ENCODE measurements at places on chromosomes 4 and X. TPM values are rescaled to one million over a fixed set of nuclear protein-coding genes. Genes with fewer than 3 reads are reported as not detected.

GRCh38 chr4:84968925-84969324 is 2.4 kb upstream of the WDFY3 start:
- H3K27ac ChIP-seq: no peak overlapping the region
- DNase-seq: no peak
- H3K27me3 ChIP-seq: no peaks in the 10 kb centered on the region
- no peaks in the 10 kb centered on the region for H3K36me3 ChIP-seq
- no peak overlapping the region for H3K4me3 ChIP-seq

- peaks cover 12% of the 10 kb centered on the region for H3K4me1 ChIP-seq
- H3K36me3 ChIP-seq: no peaks in the 10 kb centered on the region
- no peaks in the 10 kb centered on the region for H3K27me3 ChIP-seq
- DNase-seq: peak; percentile 86
These were observed 15.7 kb downstream of the ADGRA3 start for GRCh38 chr4:22500128-22500611.

XAGE2 gene
- not detected for total RNA-seq

DNA sequence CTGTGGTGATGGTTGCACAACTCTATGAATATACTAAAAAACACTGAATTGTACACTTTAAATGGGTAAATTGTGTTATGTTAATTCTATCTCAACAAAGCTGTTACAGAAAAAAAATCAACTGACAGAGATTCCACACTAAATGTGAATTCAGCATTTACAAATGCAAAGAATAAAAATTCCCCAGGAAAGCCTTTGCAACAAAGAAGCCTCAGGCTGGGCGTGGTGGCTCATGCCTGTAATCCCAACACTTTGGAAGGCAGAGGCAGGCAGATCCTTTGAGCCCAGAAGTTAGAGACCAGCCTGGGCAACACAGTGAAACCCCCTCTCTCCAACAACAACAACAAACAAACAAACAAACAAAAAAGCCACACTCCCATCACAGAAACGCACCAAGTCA is 8.9 kb downstream of the BCLAF3 start:
- H3K4me1 ChIP-seq: no peaks in the 10 kb centered on the region
- no peak for DNase-seq
- no peaks in the 10 kb centered on the region for H3K36me3 ChIP-seq
- H3K4me3 ChIP-seq: no peak overlapping the region

BBS12 gene
- total RNA-seq: 10.3 TPM

DNA sequence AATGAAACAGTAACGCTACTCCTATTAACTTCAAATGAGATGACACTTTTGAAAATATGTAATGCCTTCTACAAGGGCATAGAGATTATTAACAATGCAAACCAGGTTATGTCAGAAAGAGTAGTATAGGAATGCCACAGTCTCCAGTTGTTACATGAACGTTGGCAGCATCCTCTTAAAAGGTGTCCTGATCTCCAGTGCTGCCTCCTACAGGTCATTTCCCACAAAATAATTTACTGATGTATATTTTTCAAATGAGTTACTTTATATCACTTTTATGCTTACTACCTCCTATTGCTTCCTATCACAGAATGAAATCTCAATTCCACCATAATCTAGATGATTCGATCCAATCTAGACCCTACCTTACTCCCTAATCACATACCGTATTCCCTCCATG is 195.2 kb upstream of the EPHA5 start:
- no peak overlapping the region for H3K4me3 ChIP-seq
- no peaks in the 10 kb centered on the region for H3K36me3 ChIP-seq
- H3K4me1 ChIP-seq: no peaks in the 10 kb centered on the region
- H3K27me3 ChIP-seq: no peaks in the 10 kb centered on the region
- no peak overlapping the region for H3K27ac ChIP-seq

PSAPL1 gene
- total RNA-seq: not detected

- no peak for DNase-seq
- H3K36me3 ChIP-seq: no peaks in the 10 kb centered on the region
- H3K27me3 ChIP-seq: no peaks in the 10 kb centered on the region
- H3K4me1 ChIP-seq: no peaks in the 10 kb centered on the region
- H3K27ac ChIP-seq: no peak overlapping the region
These were observed 94.1 kb upstream of the HPRT1 start for GRCh38 chrX:134365904-134366303.

ARSJ gene
- total RNA-seq: 1.6 TPM
